ENCODE measurements at places on chromosomes 7 and 10. TPM values are rescaled to one million over a fixed set of nuclear protein-coding genes. Genes with fewer than 3 reads are reported as not detected.

CALU gene
- total RNA-seq = 1,135 TPM

RARRES2 gene
- total RNA-seq = 20.7 TPM

SERPINE1 gene
- total RNA-seq = 260 TPM

NPSR1 gene
- not detected for total RNA-seq

MNX1 gene
- total RNA-seq = not detected

C10orf88 gene
- total RNA-seq = 8.8 TPM

OR2A7 gene
- 0.33 TPM for total RNA-seq

TCAF2 gene
- 2.6 TPM for total RNA-seq

LAMB1 gene
- total RNA-seq = 478 TPM

ITIH5 gene
- 2.8 TPM for total RNA-seq

CH25H gene
- total RNA-seq = 2.0 TPM

ZNF488 gene
- total RNA-seq = not detected

GTPBP10 gene
- total RNA-seq = 26.8 TPM

YWHAG gene
- total RNA-seq = 70.0 TPM

PPP1R3C gene
- total RNA-seq = 200 TPM

COL17A1 gene
- under 0.01 TPM for total RNA-seq

PCDH15 gene
- under 0.01 TPM for total RNA-seq

INMT gene
- 20.8 TPM for total RNA-seq

SPDYE9 gene
- total RNA-seq = under 0.01 TPM

FBXL15 gene
- total RNA-seq = 14.1 TPM

WEE2 gene
- total RNA-seq = 0.33 TPM

SAMD9L gene
- total RNA-seq = 21.0 TPM

STOX1 gene
- not detected for total RNA-seq

CHST15 gene
- 0.73 TPM for total RNA-seq

CDC14C gene
- 0.17 TPM for total RNA-seq

All from smooth muscle cell of trachea (primary cell).